RPMI7951 (cell line): ENCODE measurements at places on chromosomes 12 and 14. TPM values are rescaled to one million over a fixed set of nuclear protein-coding genes. Genes with fewer than 3 reads are reported as not detected.

The SPATS2 gene
- total RNA-seq, result 14.8 and 17.7 TPM in 2 replicates

The MYF6 gene
- total RNA-seq, result not detected in 2 replicates

The PLEKHG7 gene
- total RNA-seq, result not detected in 2 replicates

The TAS2R43 gene
- total RNA-seq, result 0.36 and 0.39 TPM in 2 replicates

The KCNH3 gene
- total RNA-seq, result 0.20 and 0.24 TPM in 2 replicates

DNA sequence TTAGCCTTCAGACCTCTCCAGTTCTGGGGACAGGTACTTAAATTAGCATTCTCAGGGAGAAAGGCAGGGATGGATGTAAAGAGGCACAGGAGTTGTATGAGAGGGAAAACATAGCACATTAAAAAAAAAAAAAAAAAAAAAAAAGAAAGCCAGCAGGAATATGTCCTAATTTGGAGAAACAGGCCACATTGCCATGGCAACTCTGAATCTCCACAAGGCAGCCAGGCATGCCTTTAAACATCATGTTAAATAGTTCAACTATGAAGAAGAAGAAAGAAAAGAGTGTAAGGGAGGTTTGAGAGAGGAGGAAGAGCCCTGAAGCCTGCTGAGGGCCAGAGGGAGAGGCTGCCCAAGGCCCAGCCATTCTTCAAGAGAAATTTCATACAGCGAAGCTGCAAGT lies 145.8 kb downstream of the GRIN2B start:
- no peak for DNase-seq

- DNase-seq, result no peak
Observed at GRCh38 chr14:94925416-94926173, 155.7 kb upstream of the GSC start.

DNA sequence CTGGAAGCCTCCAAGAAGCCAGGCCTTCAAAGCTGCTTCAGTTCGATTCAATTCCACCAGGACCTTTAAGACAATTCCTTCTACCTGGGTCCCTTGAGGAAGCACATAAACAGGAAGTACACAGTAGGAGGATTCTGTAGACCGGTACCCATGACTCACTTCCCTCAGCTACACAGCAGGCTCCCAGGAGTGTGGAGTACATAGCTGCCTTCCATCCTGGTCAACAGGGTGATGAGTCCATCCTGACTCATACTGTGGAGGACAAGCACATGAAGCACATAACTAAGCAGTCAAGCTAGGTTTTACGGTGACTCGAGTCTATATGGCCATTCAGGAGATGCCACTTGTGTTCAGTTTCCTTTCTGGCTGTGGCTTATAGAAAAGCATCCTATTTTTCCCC lies 197.6 kb upstream of the RBM19 start:
- peak; percentile 80 for DNase-seq

DNA sequence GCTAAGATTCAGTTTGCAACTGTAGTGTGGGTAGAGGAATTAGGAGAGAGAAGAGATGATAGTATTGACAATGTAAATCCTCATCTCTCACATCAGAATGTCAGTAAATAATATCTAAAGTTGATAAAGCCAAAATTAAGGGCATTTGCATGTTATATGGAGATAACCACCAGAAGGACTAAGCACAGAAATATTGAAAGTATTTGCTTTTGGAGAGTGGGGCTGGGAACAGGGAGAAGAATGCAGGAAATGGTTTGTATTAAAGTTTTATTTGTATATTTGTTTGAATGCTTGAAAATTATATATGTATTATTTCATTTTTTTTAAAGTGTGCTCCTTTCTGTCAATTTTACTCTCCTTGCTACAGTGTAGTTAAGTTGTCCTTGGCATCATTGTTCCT lies 491.4 kb downstream of the APAF1 start:
- DNase-seq, result no peak

GRCh38 chr12:4416276-4416675 lies 29.3 kb downstream of the FGF6 start:
- no peak for DNase-seq

GRCh38 chr12:120110550-120111501 lies 5.7 kb downstream of the RAB35 start:
- DNase-seq, result no peak
